ENCODE measurements at places on chromosomes 16 and 17.

DNA sequence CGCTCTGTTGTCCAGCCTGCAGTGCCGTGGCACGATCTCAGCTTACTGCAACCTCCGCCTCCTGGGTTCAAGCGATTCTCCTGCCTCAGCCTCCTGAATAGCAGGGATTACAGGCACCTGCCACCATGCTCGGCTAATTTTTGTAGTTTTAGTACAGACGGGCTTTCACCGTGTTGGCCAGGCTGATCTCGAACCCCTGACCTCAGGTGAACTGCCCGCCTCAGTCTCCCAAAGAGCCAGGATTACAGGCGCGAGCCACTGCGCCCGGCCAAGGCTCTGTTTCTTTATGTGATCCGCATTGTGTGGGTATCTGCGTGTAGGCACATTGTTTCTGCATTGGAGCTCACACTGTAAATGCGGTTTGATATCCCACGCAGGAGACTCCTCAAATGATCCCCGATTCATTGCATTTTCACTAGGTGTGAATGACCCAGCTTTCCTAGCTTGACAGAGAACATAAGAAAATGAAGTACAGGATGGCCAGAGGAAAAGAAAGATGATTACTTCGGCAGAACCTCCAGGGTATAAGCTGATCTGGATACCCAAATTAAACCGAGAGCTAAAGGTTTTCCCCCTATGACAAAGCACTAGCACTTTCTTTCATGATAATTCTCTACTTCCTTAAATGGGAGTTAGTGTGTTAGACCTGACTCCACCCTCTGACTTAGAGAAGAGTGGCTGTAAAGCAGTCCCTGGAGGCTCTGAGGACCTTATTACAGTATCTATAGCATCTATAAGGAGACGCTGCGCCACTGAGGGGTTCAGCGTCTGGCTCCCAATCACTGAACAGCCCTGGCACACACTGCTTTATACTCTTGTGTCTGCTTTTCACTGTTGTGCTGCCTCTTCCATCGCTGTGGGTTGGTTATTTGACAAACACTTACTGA lies 17.3 kb downstream of the COTL1 start:
- peak; percentile 81 for DNase-seq
- H3K27ac ChIP-seq = peak overlapping the region; percentile 86
- peak overlapping the region; percentile 34 for H3K4me3 ChIP-seq
- H3K36me3 ChIP-seq = no peaks in the 10 kb centered on the region
- peaks cover 95% of the 10 kb centered on the region for H3K4me1 ChIP-seq

DNA sequence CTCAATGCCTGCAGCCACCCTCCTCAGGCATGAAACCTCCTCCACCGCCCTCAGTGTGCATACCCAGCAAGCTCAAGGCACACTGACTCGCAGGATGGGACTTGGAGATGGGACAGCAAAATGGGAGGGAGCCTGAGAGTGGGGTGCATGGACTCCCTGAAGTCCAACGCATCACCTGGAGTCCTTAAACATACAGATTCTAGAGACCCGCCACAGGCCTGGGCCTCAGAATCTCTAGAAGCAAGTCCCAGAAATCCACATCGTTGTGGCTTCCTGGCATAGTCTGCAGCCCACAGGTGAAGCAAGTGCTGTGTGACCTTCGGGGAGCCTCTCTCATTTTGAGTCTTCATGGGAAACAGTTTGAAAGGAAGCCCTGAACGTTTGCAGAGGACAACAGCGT lies 3.6 kb upstream of the TBX21 start:
- H3K27me3 ChIP-seq = peaks cover 4% of the 10 kb centered on the region
- no peaks in the 10 kb centered on the region for H3K36me3 ChIP-seq
- DNase-seq = no peak
- H3K4me1 ChIP-seq = peaks cover 26% of the 10 kb centered on the region
- H3K27ac ChIP-seq = no peak overlapping the region

- H3K4me3 ChIP-seq = no peak overlapping the region
- H3K27me3 ChIP-seq = no peaks in the 10 kb centered on the region
These were observed 456.2 kb upstream of the SALL1 start for GRCh38 chr16:51607201-51607651.

DNA sequence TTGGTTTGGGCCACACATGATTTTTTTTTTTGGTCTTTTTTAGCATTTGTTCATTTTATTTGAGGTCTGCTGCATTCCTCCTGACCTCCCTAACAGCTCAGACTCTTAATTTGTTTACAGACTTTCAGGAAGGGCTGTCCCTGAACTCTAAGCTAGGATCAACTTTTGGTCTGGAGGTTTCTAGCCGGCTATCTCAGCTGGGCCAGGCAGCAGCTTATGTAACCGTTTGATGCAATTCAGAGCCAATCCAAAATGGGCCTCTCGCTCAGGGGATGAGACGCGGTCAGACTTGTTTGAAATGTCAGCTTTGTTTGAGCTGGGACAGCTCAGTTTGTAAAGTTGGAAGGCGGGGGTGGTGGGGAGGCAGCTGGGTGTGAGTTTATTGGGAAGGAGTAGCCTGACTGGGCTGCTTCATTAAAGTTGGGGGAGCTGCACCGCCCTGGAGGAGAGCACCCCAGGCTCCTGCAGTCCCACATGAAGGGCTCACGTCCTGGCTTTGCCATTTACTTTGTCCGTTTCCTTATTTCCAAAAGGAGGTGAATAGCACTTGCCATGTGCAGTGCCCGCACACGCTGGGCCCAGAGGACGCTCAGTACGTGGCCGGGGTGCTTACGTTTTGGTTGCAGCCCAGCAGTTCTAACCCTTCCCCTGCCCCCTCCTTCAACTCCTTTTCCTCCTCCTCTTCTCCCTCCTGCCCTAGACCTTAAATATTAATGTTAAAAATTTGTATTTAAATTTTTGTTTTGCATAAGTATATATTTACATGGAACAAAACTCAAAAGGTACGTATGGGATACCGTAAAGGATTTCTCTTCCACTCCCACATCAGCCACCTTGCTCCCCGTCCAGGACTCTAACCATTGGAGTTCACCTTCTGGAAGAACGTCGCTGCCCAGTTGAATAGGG lies 121.2 kb downstream of the SNX29 start:
- H3K27ac ChIP-seq = no peak overlapping the region
- H3K4me3 ChIP-seq = no peak overlapping the region
- no peak for DNase-seq
- peaks cover 6% of the 10 kb centered on the region for H3K4me1 ChIP-seq
- peaks cover 53% of the 10 kb centered on the region for H3K36me3 ChIP-seq

DNA sequence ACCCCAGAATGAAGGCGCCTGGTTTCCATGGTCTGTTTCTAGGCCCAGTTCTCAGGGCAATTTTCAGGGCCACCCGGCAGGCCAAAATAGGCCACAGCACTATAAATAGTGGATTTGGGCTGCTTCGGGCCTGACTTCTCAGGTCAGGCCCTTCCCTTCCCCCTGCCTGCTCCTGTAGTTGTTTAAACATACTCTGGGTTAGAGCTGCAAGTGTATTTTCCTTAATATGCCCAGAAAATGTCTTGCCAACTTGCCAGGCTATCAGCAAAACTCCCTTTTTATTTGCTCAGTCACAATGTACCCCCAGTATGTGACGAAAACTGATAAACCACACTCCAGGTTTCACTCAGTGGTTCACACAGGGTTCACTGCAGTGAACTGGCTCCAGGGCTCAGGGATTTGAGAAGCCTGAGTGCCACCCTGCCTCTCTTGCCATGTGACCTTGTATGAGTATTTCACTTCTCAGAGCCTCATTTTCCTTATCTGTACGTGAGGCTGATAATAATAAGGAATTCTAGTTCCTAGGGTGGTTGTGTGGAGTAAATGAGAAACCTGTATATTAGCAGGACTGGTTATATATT lies 76.5 kb downstream of the GPRC5B start:
- no peaks in the 10 kb centered on the region for H3K36me3 ChIP-seq
- H3K4me1 ChIP-seq = peaks cover 6% of the 10 kb centered on the region
- no peak overlapping the region for H3K4me3 ChIP-seq

- H3K4me3 ChIP-seq = no peak overlapping the region
- H3K36me3 ChIP-seq = no peaks in the 10 kb centered on the region
- H3K27ac ChIP-seq = no peak overlapping the region
- DNase-seq = no peak
These were observed 49.0 kb downstream of the NT5M start for GRCh38 chr17:17351901-17352781.

DNA sequence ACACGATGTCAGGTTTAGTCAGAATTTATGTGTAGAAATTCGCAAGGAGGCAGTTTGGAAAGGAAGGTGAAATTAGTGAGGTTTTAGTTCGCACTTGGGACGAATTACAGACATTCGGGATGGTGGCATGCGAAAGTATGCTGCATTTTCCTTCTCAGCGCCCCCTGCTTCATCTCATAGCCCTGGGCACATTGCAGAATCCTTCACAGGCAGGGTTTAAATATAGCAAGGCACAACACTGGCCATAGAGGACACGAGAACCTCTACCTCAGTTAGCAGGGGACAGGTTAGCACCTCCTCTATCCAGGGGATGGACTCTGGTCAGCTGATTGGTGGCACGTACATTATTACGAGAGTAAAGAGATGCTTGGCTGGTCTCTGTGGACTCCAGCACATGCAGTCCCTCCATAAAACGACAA lies 47.5 kb downstream of the MAP2K6 start:
- H3K4me3 ChIP-seq = no peak overlapping the region
- no peak for DNase-seq
- H3K27ac ChIP-seq = no peak overlapping the region
- H3K36me3 ChIP-seq = no peaks in the 10 kb centered on the region

GRCh38 chr16:30925995-30926811 lies 2.8 kb downstream of the FBXL19 start:
- no peak for DNase-seq
- H3K27ac ChIP-seq = no peak overlapping the region
- H3K4me3 ChIP-seq = no peak overlapping the region
- peaks cover 8% of the 10 kb centered on the region for H3K36me3 ChIP-seq

- no peaks in the 10 kb centered on the region for H3K4me1 ChIP-seq
- no peaks in the 10 kb centered on the region for H3K27me3 ChIP-seq
- H3K4me3 ChIP-seq = no peak overlapping the region
- H3K36me3 ChIP-seq = no peaks in the 10 kb centered on the region
These were observed 21.5 kb upstream of the PSMD7 start for GRCh38 chr16:74275031-74275636.

GRCh38 chr17:3804503-3804931 lies 3.5 kb upstream of the ITGAE start:
- H3K4me1 ChIP-seq = peaks cover 25% of the 10 kb centered on the region
- DNase-seq = peak; percentile 36
- peak overlapping the region; percentile 19 for H3K4me3 ChIP-seq
- H3K36me3 ChIP-seq = peaks cover 17% of the 10 kb centered on the region

GRCh38 chr17:49581648-49581998 lies 6.0 kb downstream of the NXPH3 start:
- no peak overlapping the region for H3K27ac ChIP-seq
- H3K27me3 ChIP-seq = peaks cover 17% of the 10 kb centered on the region
- H3K4me3 ChIP-seq = no peak overlapping the region
- peaks cover 4% of the 10 kb centered on the region for H3K4me1 ChIP-seq
- DNase-seq = no peak

GRCh38 chr17:65914784-65915342 lies 277.1 kb downstream of the CEP112 start:
- H3K36me3 ChIP-seq = no peaks in the 10 kb centered on the region
- H3K4me1 ChIP-seq = peaks cover 11% of the 10 kb centered on the region
- no peak overlapping the region for H3K4me3 ChIP-seq
- peak overlapping the region; percentile 40 for H3K27ac ChIP-seq
- DNase-seq = peak; percentile 39

GRCh38 chr17:80236911-80237310 lies 16.7 kb downstream of the SLC26A11 start:
- DNase-seq = no peak
- H3K27me3 ChIP-seq = no peaks in the 10 kb centered on the region
- H3K4me3 ChIP-seq = no peak overlapping the region
- H3K27ac ChIP-seq = no peak overlapping the region
- no peaks in the 10 kb centered on the region for H3K36me3 ChIP-seq

- no peak for DNase-seq
- H3K4me1 ChIP-seq = no peaks in the 10 kb centered on the region
- H3K27me3 ChIP-seq = peaks cover 13% of the 10 kb centered on the region
- H3K4me3 ChIP-seq = no peak overlapping the region
These were observed 14.0 kb downstream of the GRIN2A start for GRCh38 chr16:10168258-10168657.

DNA sequence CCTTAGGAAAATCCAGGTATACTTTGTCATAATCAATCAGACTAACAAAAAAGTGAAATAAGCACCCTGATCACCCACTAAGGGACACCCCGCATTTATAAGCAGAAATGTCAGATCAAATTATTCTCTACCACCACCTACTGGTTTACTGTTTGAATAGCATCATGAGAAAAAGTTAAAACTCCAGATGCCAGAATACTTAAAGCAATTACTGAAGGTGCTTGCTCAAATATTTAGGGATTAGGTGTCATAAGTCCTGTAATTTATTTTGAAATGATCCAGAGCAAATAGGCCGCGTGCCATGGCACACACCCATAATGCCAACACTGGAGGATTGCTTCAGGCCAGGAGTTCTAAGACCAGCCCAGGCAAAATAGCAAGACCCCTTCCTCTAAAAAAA lies 2.3 kb downstream of the TOP2A start:
- peaks cover 7% of the 10 kb centered on the region for H3K4me1 ChIP-seq
- no peak overlapping the region for H3K4me3 ChIP-seq
- no peak overlapping the region for H3K27ac ChIP-seq
- no peaks in the 10 kb centered on the region for H3K27me3 ChIP-seq

GRCh38 chr17:81315129-81315884 lies 20.2 kb upstream of the SLC38A10 start:
- no peaks in the 10 kb centered on the region for H3K27me3 ChIP-seq
- H3K27ac ChIP-seq = no peak overlapping the region
- no peaks in the 10 kb centered on the region for H3K4me1 ChIP-seq

DNA sequence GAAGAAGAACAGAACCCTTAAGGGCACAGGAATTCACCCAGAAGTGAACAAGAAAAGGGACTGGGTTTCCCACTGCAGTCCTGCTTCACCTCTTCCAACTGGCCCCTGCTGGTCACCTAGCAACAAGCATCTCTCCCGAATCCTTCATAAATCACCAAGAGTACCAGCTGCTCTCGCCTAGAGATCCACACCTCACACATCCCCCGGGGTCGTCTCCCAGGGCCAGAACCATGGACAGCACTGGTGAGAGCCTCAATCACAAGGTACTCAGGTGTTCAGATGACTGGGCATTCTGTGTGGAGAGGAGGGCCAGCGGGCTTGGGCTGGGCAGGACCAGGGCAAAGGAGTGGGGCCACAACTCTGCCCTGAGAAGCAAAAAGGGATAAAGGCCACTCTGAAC lies 65.9 kb downstream of the CCT6B start:
- no peaks in the 10 kb centered on the region for H3K4me1 ChIP-seq
- H3K36me3 ChIP-seq = no peaks in the 10 kb centered on the region
- H3K27ac ChIP-seq = no peak overlapping the region
- DNase-seq = no peak

DNA sequence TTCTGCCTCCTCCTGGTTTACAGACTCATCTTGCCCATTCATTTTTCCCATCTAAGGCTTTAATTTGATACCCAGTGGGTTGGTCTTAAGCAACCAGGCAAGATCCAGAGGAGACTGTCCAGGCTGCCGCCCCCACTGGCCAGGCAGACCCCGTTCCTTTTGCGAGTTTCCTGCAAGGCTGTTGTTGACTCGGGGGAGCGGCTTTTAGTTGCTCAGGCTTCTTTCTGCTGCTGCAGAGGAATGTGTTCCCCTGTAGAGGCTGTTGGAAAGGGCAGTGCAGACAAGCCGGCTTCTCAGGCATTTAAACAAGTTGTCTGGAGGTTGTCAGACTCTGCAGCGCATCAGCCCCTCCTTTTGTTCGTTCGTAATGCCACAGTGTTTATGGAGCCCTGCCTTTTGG lies 231.2 kb downstream of the PRKCA start:
- H3K27me3 ChIP-seq = no peaks in the 10 kb centered on the region
- no peaks in the 10 kb centered on the region for H3K36me3 ChIP-seq
- DNase-seq = no peak
- no peak overlapping the region for H3K4me3 ChIP-seq
- H3K4me1 ChIP-seq = no peaks in the 10 kb centered on the region

GRCh38 chr16:29860218-29860617 lies 2.8 kb downstream of the CDIPT start:
- peaks cover 25% of the 10 kb centered on the region for H3K36me3 ChIP-seq
- peaks cover 14% of the 10 kb centered on the region for H3K4me1 ChIP-seq
- no peak overlapping the region for H3K4me3 ChIP-seq
- H3K27ac ChIP-seq = no peak overlapping the region
- no peaks in the 10 kb centered on the region for H3K27me3 ChIP-seq
